ENCODE measurements at places on chromosomes 11 and 22. TPM values are rescaled to one million over a fixed set of nuclear protein-coding genes. Genes with fewer than 3 reads are reported as not detected.
A peak's percentile ranks its signal among the peaks of the same experiment; 100 is the strongest.

The CARD16 gene
- 5.9 TPM for total RNA-seq

- H3K27me3 ChIP-seq = peaks cover 47% of the 10 kb centered on the region
- H3K27ac ChIP-seq = no peak overlapping the region
- H3K4me3 ChIP-seq = no peak overlapping the region
- no peak for DNase-seq
- no peaks in the 10 kb centered on the region for H3K36me3 ChIP-seq
Observed at GRCh38 chr11:27723687-27724086, 23.4 kb upstream of the BDNF start.

- no peak overlapping the region for H3K4me3 ChIP-seq
- H3K4me1 ChIP-seq = no peaks in the 10 kb centered on the region
- H3K27me3 ChIP-seq = no peaks in the 10 kb centered on the region
- no peak for DNase-seq
- H3K27ac ChIP-seq = no peak overlapping the region
- no peaks in the 10 kb centered on the region for H3K36me3 ChIP-seq
Observed at GRCh38 chr11:100769617-100770016, 82.5 kb downstream of the ARHGAP42 start.

GRCh38 chr11:71428861-71429435 lies 19.2 kb downstream of the DHCR7 start:
- peak; percentile 66 for DNase-seq
- no peaks in the 10 kb centered on the region for H3K27me3 ChIP-seq
- H3K27ac ChIP-seq = no peak overlapping the region
- H3K4me3 ChIP-seq = no peak overlapping the region
- H3K4me1 ChIP-seq = peaks cover 30% of the 10 kb centered on the region

GRCh38 chr22:41582694-41583093 lies 6.9 kb downstream of the PMM1 start:
- H3K27me3 ChIP-seq = no peaks in the 10 kb centered on the region
- H3K4me1 ChIP-seq = peaks cover 28% of the 10 kb centered on the region
- no peak overlapping the region for H3K4me3 ChIP-seq
- peak; percentile 68 for DNase-seq
- H3K36me3 ChIP-seq = peaks cover 30% of the 10 kb centered on the region
- peak overlapping the region; percentile 90 for H3K27ac ChIP-seq

DNA sequence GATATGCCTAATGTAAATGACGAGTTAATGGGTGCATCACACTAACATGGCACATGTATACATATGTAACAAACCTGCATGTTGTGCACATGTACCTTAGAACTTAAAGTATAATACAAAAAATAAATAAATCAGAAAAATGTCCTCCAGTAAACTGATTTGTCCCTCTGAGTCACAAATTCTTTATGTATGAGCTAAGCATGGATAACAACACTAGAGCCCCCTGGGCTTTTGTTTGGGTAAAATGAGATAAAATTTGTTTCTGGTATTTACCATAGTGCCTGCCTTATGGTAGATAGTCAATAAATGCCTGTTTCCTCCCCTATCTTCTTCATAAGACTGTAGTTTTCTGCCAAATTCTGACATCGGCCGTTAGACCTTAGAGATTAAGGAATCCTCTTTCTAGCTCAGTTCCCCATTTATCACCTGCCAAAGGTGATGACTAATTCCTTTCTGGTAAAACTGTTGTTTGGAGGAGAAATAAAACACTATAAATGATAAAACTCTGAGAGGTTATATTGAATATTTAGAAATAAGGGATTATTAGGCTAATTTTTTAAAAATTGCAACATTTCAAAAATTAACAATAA lies 43.6 kb upstream of the LUZP2 start:
- no peaks in the 10 kb centered on the region for H3K4me1 ChIP-seq
- no peaks in the 10 kb centered on the region for H3K27me3 ChIP-seq
- no peak overlapping the region for H3K4me3 ChIP-seq
- H3K27ac ChIP-seq = no peak overlapping the region
- H3K36me3 ChIP-seq = no peaks in the 10 kb centered on the region
- no peak for DNase-seq

Measured in adrenal gland (tissue), 19 donors.